T-cell (primary cell): ENCODE measurements at places on chromosomes 1 and 21.

- DNase-seq: peak; percentile 24
Observed at GRCh38 chr1:32892368-32893197, 6.3 kb downstream of the HPCA start.

GRCh38 chr21:15749861-15750159, 20.0 kb downstream of the USP25 start:
- DNase-seq: no peak

DNA sequence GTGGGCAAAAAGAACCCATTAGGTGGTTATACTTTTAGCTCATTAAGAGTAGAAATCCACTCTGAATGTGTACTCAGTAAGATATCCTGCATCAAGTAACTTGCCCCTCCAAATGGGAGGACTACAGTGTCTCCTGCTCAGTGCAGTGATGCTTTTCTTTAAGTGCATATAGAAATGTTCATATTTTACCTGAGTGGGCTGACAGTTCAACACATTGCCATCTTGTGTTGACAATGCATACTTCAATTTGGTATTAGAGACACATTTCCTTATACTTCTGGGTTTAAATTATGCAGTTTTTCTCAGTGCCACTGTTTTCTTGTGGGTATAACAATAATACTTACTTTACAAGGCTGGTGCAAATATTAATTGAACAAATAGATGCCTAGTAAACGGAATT, 318.6 kb upstream of the TMPRSS15 start:
- DNase-seq: no peak

DNA sequence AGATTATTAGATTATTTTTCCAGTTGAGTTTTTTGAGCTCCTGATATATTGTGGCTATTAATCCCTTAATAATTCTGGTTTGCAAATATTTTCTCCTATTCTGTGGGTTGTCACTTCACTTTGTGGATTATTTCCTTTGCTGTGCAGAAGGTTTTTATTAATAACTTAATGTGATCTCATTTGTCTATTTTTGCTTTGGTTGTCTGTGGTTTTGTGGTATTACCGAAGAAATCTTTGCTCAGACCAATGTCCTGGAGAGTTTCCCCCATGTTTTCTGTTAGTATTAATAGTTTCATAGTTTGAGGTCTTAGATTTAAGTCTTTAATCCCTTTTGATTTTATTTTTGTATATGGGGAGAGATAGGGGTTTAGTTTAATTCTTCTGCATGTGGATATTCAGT, 7.1 kb upstream of the TBX19 start:
- no peak for DNase-seq

DNA sequence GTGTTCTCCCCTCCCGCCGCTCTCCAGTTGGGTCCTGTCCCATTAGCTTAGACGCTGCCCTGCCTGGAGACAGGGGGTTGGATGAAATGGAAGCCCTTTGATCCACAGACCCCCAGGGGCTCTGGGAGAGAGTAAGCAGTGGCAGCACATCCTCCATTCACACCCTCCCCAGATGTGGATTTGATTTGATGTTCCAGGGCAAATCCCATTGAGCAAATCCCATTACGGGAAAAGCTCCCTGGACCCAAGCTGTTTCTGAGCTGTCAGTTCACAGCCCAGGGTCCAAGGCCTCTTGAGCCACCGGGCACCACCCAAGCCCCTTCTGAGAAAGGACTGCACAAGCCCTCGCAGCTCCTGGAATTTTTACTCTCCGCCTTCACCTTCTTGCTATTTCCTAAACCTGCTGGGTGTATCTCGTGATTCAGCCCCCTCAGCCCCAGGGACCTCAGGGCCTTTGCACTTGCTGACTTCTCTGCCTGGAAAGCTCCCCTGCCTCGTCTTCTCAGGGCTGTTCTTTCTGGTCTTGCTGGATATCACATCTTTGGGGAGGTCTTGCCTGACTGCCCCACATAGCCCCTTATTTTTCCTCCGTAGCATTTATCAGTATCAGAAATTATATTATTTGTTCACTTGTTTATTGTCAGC, 101.1 kb downstream of the PAX7 start:
- no peak for DNase-seq

DNA sequence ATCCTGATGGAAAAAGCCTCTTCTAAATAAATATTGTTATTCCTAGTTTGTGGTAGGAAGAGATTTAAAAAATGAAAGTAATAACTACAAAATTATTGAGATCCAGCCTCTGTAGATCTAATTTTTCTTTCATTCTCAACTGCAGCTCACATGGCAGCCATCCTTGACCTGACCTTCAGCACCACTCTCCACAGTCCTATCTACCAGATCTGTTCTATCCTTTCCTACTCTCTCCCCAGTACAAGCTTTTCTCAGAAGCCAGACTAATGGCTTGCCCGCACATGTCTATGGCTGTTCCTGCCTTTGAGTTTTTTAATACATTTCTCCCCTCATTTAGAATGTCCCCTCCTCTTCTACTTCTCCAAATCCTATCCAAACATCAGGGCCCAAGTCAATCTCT, 51.5 kb downstream of the MACO1 start:
- DNase-seq: no peak

DNA sequence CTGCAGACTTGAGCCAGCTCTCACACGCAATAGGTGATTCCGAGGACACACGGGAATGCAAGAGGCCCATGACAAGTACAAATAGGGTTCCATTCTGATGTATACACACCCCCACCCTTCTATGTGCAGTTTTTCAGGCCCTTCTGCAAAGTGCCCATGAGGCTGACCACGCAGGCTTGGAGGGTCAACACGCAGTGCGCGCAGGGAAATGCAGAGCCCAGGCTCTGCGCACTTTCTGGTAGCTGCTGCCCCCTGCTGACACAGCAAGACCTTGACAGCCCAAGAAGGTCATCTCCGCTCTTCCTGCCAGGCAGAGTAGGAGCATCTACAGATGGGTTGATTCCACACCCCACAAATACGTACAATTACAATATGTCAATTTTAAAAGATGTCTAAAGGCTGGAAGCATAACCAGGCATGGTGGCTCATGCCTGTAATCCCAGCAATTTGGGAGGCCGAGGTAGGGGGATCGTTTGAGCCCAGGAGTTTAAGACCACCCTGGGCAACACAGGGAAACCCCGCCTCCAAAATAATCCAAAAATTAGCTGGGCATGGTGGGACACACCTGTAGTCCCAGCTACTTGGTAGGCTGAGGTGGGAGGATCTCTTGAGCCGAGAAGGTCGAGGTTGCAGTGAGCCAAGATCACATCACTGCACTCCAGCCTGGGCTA, 18.5 kb downstream of the SH3BP5L start:
- peak; percentile 52 for DNase-seq

GRCh38 chr1:15343729-15344128, 66.0 kb upstream of the EFHD2 start:
- no peak for DNase-seq

DNA sequence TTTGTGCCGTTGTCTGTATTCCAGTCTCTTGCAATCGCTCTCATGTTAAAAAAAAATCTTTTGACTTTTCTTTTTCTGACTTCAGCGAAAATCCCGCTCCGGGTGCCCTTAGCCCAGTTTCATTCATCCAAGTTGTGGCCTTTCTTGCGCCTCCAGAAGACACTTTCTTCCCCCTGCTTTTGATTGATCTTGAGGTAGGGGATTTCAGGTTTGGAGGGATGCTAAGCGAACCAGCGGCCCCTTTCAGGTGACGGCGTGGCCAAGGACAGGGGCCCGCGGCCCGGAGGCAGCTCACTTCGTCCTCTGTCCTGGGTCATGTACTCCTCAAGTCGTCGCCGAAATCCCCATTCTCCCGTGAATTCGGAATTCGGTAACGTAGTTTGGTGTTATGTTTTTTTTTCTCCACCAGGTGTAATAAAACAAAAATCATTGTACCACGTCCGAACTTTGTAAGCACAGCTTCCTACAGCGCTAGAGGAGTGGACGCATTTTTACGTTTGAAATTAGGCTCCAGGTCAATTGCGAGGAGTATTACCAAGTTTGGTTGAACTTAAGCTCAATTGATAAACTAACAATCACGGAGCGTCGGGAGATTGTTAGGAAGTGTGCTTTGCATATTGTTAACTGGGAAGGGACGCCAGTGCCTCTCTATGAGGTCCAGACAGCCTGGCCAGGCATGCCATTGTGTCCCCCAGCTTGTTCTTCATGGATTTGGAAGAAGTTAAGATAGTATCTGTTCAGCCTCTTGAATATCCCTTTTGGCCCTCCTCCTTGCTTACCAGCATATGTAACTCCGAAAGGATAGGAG, 1.1 kb downstream of the MRPS6 start:
- DNase-seq: peak; percentile 28
